M059J (cell line): ENCODE measurements at places on chromosomes 2 and 18. TPM values are rescaled to one million over a fixed set of nuclear protein-coding genes. Genes with fewer than 3 reads are reported as not detected.

- no peak for DNase-seq
Measured at GRCh38 chr2:176004934-176005333, 2.9 kb upstream of the LNPK start.

Gene FBXO15
- 0.17 and 0.71 TPM in 2 replicates for total RNA-seq

Gene RAB6C
- total RNA-seq: 0.02 TPM in 1 of 2 replicates, not detected in the other

Gene POTEC
- 0.02 TPM in 1 of 2 replicates, not detected in the other for total RNA-seq

DNA sequence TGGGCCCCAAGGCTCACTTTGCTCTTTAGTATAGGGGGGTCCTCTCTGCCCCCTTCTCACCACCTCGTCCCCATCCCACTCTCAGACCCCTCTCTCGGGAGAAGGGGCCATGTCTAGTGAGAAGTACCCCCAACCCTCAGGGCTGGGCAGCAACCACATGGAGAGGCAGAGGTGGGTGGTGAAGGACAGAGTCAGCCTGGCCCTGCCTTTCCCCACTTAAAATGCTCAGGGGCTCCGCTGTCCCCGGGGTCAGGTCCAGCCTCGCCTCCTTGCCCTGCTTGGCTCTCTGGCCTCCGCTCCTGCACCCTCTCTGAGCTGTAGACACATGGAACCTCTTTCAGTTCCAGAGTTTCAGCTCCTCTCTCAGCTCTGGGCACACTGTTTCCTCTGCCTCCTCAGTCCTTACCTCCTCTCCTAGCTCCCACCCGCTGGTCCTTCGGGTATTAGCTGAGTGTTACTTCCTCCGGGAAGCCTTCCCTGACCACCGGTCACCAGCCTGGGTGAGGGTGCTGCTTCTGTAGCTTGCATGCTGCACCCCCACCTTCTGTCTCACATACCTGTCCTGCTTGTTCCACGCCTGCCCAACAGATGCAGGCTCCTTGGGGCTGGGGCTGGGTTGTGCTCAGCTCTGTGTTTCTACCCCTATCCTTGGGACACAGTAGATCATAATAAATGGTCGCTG lies 79.5 kb upstream of the OTOF start:
- DNase-seq: no peak

Gene TFPI
- 74.7 and 113 TPM in 2 replicates for total RNA-seq

Gene MAPK4
- not detected in 2 replicates for total RNA-seq

GRCh38 chr2:111062417-111062816 lies 58.3 kb upstream of the BCL2L11 start:
- DNase-seq: no peak

- DNase-seq: no peak
Measured at GRCh38 chr2:85356186-85356585, 1.6 kb downstream of the ELMOD3 start.

Gene LGALSL
- 0.34 and 5.0 TPM in 2 replicates for total RNA-seq

Gene SERPINB10
- total RNA-seq: not detected in 2 replicates

DNA sequence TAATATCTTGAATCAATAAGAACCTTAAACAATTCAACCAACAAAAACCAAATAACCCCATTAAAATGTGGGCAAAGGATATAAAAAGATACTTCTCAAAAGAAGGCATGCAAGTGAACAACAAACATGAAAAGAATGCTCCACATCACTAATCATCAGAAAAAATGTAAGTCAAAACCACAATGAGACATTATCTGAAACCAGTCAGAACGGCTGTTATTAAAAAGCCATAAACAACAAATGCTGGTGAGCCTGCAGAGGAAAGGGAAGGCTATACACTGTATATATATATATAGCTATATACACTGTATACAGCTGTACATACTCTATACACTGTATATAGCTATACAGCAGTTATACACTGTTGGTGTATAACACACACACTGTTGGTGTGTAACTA lies 47.8 kb upstream of the GALNT13 start:
- peak; percentile 0 for DNase-seq
